ENCODE measurements at places on chromosomes 16 and 17.

GRCh38 chr16:9256196-9256595 lies 164.8 kb downstream of the HAPSTR1 start:
- no peak for DNase-seq

DNA sequence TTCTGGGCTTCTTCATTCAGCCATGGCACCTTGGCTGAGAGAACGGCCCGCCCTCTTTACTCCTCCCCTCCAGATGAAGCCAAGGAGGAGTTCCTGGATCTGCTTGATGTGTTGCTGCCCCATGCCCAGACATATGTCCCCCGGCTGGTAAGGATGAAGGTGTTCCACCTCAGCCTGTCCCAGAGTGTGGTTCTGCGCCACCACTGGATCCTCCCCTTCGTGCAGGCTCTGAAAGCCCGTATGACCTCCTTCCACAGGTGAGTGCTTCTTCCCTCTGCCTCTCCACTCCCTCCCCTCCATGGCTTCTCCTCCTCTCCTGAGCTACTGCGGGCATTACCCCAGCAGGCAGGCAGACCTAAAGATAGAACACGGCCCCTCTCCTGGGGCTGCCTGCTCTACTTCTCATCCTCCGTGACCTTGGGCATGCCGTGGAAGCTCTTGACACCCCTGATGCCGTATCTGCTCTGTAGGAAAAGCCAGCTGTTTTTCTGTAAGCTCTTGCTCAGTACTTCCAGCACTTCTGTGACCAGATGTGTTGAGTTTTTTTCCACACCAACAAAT lies 8.7 kb downstream of the USB1 start:
- no peak for DNase-seq

- DNase-seq = no peak
Observed at GRCh38 chr17:36142235-36142634, 34.2 kb downstream of the TBC1D3B start.

DNA sequence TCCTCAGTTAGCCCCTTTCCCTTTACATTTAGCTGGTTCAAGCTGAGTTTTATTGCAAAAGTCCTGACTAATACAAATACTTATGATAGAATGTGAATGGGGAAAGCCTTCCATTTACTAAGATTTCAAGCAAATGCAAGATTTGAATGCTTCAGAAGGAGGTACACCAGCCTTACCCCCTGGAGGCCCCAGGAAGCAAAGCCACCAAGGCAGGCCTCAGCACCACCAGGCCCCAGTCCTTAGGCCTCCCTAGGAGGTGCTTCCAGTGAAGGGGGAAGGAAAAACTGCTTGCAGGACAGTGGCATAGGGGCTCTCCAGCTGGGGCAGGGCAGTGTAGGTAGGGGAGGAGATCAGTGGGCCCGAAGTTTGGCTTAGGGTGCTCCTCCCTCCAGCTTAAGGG lies 7.3 kb upstream of the PRPSAP2 start:
- no peak for DNase-seq

- no peak for DNase-seq
Observed at GRCh38 chr17:43897831-43898230, 9.5 kb downstream of the MPP2 start.

- no peak for DNase-seq
Observed at GRCh38 chr17:42406615-42407288, 16.3 kb downstream of the CAVIN1 start.

DNA sequence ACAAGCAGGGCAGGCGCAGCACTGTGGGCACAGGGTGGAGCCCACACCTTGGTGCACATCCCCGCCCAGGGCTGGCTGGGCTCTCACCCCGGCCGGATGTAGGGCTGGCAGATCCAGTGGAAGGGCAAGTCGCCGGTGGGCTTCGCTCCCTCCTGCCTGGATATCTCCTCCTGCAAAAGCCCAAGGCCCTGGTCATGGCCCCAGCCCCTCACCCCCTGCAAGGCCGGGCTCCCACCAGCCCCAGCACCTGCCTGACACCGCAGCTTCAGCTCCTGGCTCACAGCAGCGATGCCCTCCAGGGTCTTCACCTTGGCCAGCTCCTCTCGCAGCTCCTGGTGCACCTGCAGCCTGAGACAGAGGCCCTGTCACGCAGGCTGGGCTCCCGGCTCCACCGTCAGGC lies 5.0 kb downstream of the DUS1L start:
- DNase-seq = no peak

DNA sequence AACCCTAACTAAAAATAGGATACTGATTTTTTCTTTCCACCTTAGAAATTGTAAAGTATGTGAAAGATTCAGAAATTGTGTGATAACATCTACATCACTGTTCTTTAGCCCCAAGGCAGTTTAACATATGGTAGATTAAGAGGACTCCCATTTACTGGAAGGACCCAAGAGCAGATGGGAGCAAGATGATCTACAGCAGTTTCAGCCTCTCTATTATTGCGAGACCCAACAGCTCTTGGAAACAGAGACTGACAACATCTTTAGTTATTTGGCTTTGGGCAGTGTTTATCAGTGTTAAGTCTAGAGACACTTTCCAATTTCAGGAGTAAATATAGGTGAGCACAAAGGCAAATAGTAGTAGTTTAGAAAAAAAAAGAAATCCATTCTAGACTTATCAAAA lies 124.9 kb upstream of the CORO6 start:
- DNase-seq = no peak

DNA sequence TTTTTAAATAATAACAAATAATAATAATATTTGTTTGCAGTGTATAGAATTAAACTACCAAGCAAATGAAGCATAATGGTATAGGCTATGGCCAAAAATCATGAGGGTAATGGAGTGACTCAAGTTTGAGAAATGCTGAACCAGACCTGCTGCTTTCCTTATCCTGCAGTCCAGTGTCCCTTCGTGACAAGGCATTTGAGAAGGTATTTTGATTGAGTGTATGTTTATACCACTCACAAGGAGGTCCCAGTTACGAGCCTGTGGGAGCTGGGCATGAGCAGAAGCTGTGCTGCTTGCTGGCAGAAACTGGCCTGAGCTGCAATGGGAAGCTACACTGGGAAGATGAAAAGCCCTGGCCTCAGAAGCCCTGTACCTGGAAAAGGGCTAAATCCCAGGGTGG lies 50.3 kb downstream of the GNAO1 start:
- DNase-seq = no peak

GRCh38 chr17:32267690-32268205 lies 2.1 kb downstream of the RHBDL3 start:
- peak; percentile 52 for DNase-seq

- no peak for DNase-seq
Observed at GRCh38 chr16:27474921-27475320, 72.9 kb downstream of the IL21R start.

DNA sequence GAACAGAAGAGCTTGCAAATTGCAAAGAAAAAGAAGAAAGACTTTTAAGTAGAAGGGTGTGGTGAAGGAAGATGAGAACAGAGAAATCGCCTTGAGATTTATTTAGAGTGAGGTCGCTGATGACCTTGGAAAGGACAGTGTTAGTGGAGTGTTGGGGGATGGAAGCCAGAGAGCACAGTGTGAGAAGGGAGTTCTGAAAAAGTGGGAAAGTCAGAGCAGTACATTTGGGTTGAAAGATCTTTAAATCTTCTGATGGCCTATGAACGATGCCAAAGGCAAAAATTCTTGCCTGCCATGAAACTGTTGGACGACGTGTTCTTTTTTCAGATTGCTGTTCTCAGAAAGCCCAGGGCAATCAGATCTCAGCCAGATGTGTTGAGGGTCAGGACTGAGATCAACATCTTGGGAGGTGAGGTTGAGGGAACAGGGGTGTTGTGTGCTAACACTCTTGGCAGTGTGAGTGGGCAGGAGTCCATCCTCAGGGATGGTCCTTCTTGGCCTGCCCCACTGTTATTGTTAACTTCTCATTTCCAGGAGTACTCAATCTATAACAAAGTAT lies 330.1 kb downstream of the MAP2K6 start:
- no peak for DNase-seq

GRCh38 chr17:8223356-8224126 lies 13.2 kb upstream of the AURKB start:
- peak; percentile 20 for DNase-seq

GRCh38 chr17:74478420-74479100 lies 12.1 kb downstream of the CD300A start:
- DNase-seq = no peak

GRCh38 chr16:89691231-89691985 lies 4.9 kb downstream of the CDK10 start:
- no peak for DNase-seq

GRCh38 chr17:59440757-59441463 lies 109.5 kb downstream of the YPEL2 start:
- peak; percentile 86 for DNase-seq

DNA sequence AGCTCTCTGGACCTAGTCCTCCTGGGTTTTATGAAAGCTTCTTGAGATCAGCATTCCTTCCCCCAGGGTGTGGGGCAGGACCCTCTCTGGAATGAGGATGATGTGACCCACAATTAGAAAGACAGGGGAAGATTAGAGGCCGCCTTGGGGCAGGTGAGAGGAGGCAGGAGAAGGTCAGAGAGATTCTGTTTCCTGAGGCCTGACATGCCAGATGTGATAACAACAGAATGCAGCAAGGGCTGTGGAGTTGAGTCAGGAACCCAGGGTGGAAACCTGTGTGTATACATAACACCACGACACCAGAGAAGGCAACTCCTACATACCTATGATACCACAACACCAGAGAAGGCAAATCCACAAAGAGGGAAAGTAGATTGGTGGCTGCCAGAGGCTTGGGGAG lies 5.4 kb upstream of the SLC5A10 start:
- peak; percentile 10 for DNase-seq

DNA sequence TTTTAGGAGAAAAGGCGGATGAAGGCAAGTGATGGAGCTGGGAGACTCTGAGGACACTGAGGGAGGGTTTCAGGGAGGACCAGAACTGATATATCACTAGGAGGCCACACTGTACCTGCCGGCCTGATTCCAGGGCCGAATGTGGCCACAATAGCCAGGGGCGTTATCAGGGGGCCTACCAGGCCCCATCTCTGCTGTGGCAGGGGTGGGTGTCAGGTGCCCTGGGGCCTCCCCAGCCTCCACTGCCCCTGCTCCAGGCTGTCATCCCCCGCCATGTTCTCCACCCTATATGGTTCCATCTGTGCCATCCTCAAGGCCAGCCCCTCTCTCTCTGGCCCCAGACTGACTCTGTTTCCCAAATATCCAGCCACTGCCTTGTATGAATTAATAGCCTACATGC lies 246.5 kb downstream of the GSG1L start:
- no peak for DNase-seq

- no peak for DNase-seq
Observed at GRCh38 chr17:28357901-28358197, 522 bp upstream of the POLDIP2 start.

DNA sequence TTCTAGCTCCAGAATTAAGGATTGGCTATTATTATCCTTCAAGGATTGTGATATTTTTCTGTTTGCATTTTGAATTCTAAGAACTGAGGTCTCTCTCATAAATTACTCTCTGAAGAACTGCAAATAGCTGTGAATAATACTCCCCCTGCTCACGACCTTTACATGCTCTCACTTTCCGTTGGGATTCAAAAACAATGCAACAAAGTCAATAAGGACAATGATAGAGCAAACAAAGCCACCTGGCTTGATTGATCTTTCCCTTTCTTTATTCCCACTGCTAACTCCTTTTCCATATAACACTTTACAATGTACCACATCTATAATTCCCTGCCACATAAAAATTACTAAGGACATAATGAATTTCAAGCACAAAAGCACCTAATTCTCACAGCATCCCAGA lies 523.0 kb upstream of the CA10 start:
- no peak for DNase-seq

DNA sequence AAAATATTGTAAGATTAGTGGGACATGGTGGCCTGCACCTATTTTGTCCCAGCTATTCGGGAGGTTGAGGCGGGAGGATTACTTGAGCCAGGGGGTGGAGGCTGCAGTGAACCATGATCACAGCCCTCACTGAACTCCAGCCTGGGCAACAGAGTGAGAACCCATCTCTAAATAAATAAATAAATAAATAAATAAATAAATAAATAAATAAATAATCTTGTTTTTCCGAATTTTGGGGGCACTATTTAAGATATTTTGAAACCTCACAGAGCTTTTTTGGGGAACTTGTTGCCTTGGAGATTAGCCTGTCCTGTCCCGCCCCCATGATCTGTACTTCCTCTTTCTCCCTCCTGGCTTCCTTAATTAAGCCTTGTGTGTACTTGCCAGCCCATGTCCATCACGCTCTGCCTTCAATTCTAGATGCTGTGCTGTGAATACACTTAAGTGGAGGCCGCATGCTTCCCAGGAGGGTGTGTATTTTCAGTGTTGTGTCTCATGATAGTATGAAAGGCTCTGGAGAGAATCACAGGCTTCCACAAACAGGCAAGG lies 4.4 kb downstream of the LGALS9 start:
- no peak for DNase-seq

DNA sequence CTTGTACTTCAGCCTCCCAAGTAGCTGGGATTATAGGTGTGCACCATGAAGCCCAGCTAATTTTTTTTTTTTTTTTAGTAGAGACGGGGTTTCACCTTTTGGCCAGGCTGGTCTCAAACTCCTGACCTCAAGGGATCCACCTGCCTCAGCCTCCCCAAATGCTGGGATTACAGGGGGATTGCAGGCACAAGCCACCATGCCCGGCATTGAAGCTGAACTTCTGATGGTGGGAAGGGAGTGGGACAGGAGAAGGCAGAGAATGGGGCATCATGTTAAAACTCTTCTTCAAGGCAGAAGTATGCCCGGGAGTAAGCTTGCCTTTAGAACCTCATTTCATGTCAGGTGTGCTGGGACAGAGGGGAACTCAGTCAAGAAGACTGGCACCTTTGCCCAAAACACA lies 48.6 kb upstream of the ZFHX3 start:
- no peak for DNase-seq

DNA sequence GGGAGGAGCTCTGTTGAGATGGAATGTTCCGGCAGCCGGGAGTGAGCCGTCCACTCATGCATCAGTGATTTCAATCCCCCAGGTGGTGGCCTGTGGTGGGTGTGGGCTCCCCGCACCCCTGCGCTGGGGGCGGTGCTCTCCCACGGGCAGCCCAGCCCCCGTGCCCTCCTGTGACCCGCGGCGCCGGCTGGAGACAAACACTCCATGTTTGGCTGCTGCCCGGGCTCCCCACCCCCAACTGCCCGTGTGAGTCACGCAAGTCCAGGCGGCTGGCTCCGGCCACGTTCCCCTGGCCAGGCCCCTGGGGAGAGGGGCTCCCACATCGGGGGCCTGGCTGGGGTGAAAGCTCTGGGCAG lies 29.4 kb downstream of the CACNA1H start:
- DNase-seq = peak; percentile 70

- DNase-seq = no peak
Observed at GRCh38 chr16:69672998-69673713, 53.2 kb downstream of the NQO1 start.

GRCh38 chr16:705431-706188 lies at the start of gene FBXL16:
Gene FBXL16 (minus strand): TSS chr16:705801. CDS start chr16:697405, 8,396 bp downstream.
- DNase-seq = peak; percentile 41

GRCh38 chr17:28861393-28862203 lies 6.8 kb downstream of the ERAL1 start:
- DNase-seq = peak; percentile 4

DNA sequence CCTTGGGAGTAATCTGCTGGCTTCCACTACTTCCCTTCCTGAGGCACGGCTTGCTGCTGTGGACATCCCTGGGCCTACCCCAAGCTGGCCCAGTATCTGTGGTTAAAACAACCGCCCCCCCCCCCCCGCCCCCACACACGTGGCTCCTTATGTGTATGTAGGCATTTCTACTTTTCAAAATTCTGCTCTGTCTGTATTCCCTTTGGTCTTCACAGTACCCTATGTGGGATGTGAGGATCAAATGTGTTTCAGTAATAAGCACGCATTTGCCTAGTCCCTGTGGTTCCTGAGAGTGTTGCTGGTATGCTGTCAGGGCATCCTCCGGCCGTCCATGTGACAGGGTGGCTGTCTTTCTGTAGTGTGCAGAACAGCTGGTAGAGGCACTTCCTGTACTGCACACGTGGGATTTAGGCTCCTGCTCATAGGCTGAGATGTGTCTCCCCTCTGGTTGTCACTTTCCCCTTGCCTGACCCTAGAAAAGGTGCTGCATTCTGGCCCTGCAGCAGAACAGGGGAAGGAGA lies 2.2 kb downstream of the NT5M start:
- DNase-seq = peak; percentile 10

All from AG20443 (cell line).